Hippocampal formation (tissue), 2 donors: ENCODE measurements at places on chromosomes 4 and X.

DNA sequence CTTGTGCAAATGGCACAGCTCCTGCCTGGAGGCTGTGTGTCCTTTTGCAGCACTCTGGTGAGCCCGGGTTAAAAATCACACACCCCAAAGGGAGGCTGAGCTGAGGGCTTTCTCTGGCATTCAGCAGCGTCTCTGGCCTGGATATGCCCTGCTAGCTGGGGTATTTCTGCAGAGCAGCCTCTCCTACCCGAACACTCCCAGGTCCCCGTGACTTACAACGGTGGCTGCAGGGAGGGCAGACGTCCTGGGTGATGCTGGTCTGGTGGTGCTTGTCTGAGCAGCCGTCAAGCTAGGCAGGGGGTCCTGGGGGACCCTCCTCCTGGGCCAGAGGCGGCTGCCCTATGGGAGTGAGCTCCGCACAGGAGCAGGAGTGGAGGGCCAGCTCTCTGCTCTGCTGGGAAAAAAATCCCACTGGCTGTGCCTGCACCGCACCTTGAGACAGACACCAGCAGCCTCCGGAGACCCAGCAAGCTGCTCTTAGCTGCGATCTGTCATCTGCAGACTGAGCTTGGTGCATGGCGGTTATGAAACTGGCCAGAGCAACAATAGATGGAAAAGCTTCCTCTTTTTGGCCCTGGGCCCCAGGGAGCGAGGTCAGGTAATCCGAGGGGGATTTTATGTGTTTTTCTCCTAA lies 41.3 kb upstream of the ASMTL start:
- DNase-seq, result no peak

GRCh38 chr4:40699648-40700047 lies 50.1 kb upstream of the NSUN7 start:
- no peak for DNase-seq

- DNase-seq, result no peak
Observed at GRCh38 chrX:3221643-3222042, 124.8 kb downstream of the MXRA5 start.

- peak; percentile 22 for DNase-seq
Observed at GRCh38 chr4:159455675-159456237, 352.9 kb downstream of the RAPGEF2 start.
